Nucleus accumbens (tissue), 56 donors: ENCODE measurements at places on chromosomes 12 and 14.

- DNase-seq: no peak
These were observed 371.7 kb downstream of the TMEM132D start for GRCh38 chr12:129532082-129532481.

GRCh38 chr14:75002392-75003249 is at the start of gene EIF2B2:
EIF2B2 (plus strand) TSS chr14:75002921; CDS start chr14:75002991, 70 bp downstream.
- DNase-seq: peak; percentile 82

DNA sequence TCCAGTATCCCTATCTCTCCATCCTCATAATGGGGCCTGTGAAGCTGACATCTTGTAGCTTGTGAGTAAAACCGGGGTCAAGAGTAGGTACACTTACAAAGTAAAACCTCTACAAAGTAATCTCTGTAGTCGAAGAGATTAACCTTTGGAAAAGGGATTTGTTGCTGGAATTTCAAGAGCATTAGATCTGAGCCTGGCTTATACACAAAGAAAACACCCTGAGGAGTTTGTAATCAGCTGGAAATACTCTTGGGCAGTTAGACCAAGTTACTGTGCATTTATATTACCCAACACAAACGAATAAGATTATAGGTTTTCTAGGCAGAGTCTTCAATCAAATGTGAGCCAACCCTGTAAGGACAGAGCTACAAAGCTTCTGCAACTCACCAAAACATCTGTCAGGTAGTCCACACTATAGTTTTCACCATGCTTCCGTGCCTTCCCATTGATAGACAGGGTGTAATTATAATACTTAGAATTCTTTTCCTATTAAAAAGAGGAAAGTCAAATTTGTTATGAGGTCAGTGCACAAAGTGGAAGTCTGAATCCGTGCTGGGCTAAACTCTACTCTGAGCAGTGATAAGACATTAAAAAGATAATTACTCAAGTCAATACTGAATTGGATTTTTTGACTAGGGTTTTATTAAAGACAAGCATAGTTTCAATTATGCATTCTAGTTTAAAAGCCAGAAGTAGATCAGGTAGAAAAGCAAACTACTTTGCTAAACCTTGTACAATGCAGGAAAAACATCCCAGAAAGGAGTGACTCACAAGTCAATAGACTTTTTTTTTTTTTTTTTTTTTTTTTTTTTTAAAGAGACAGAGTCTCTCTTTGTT is 14.6 kb downstream of the GNS start:
- DNase-seq: no peak

GRCh38 chr12:124927201-124928094 is 13.0 kb upstream of the UBC start:
- DNase-seq: no peak

DNA sequence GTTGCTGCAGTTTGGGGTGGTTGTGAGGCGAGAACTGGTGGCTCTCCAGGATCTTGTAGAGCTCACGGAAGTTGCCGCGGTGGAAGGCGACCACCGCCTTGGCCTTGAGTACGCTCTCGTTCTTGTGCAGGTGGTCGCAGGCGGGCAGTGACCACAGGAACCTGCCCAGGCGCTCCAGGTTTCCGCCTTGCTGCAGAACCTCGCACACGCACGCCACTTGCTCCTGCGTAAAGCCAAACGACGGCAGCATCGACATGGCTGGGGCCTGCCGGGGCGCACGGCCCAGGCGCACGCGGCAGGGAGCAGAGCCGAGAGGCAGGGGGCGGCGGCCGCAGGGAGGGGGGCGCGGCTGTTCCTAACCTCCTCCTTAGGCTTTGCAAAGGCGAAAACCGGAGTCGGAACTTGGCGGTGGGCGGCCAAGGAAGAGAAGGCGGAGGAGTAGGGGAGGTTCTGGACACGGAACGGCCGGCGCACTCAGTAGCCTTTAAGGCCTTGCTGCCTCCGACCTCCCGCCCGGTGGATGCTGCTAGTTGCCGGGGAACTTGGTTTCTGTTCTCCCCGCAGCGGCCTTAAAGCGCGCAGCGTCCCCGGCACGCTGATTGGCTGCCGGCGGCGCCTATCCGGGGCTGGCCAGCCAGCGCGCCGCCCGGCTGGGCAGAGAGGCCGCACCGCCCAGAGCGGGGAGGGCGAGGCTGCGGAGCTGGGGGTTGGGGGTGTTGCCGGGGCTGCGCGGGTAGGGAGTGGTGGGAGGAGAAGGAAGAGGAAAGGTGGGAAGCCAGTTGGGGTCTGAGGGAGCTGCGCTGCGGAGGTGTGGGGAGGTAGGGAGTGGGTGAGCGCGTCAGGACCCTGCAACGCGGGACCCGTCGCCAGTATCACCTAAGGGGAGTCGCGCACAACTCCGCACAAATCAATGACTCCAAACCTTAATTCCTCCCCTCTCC is at the start of gene SIX1:
Gene SIX1, minus strand, starts transcription at position 544 of the 941 bp plus-strand sequence. Its CDS starts 288 bp downstream, at position 256.
- no peak for DNase-seq

- no peak for DNase-seq
These were observed 3.3 kb downstream of the ZC3H10 start for GRCh38 chr12:56121204-56121870.

GRCh38 chr12:27246774-27247173 is 2.7 kb downstream of the STK38L start:
- no peak for DNase-seq

DNA sequence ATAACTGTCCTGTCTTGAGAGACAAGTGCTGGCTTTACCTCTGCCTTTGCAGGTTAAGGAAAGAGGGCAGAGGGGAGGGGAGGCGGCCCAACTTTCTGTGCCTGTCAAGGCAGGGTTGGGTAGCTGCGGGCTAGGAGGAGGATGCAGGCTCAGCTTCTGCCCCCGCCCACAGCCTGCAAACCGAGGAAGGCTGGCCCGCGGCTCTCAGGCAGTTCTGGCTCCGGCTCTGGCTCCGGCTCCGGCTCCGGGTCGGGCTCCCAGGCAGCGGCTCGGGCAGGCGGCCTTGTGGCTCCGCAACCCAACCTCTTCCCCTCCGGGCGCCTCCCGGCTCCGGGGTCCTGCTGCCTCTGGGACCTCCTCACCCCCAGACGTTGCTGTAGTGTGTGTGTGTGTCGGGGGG is 92.9 kb downstream of the TMEM30B start:
- no peak for DNase-seq

DNA sequence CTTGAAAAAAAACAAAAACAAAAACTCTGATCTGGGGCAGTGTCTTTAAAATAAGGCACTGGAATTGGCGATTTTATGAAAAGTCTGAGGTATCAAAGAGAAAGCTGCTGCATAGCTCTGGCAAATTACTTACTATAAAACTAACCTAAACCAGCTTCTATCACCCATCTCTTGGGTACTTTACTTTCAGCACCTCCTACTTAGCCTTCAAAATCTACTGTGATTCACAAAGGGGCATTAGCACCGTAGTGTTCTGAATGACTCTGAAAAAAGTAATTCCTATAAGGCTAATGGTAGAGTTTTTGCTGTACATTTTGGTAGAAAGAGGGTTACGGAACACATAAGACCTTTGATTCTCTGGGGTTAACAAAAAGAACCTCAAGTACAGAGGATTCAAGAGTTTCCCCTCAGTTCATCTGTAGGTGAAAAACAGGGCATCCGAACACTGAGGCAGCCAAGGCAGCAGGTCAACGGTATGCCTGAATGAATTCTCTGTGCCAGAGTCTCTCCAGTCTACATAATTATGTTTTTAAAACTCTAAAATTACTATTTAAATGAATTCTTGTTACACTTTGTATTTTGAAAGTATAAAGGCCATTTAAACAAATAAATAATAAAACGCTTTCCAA is 101.5 kb downstream of the ELK3 start:
- DNase-seq: no peak

DNA sequence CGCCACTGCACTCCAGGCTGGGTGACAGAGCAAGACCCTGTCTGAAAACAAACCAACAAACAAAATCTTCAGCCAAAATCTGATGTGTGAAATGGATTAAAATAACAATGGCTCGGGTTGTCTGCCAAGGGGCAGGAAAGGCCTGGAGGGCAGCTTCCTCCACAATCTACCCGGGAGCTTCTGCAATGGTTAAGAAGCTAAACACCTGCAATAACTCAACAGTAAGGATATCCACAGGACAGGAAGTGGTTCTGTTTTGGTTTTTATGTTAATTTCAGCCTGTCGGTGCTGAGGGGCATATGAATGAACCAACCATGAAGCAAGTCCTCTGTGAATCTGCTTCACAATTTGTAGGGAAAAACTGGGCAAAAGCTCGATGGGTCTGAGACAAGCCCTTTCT is 34.4 kb downstream of the RAD52 start:
- DNase-seq: no peak
